ENCODE measurements at places on chromosomes 7 and 10.

DNA sequence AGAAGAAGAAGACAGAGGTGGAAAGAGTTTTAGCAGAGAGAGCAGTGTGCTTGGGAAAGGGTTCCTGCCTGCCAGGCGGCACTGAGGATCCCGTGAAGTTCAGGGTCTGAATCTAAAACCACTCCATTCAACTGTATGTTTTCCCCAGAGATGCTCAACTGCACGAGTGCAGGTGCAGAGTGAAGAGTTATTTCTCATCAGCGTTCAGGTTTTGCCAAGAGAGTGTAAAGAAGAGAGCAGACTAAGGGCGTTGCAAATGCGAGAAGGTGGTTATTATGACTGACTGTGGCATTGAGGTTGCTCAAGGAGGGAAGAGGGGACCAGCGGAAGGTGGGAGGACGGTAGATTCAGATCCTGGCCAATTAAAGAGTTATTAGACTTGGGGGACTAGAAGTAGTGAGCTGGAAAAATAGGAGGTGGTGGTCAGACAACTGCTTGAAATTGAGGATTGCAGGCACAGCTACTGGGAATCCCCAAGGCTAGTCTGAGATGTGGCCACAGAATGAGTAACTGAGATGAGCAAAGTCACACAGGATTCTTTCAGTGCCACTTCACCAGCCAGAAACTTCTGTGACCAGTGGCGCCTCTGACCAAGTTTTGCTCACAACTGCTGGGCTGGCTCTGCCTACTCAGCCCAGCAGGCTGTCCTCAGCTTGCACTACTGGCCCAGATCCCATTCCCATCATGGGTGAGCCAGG lies 29.1 kb downstream of the STRA8 start:
- no peak for DNase-seq

DNA sequence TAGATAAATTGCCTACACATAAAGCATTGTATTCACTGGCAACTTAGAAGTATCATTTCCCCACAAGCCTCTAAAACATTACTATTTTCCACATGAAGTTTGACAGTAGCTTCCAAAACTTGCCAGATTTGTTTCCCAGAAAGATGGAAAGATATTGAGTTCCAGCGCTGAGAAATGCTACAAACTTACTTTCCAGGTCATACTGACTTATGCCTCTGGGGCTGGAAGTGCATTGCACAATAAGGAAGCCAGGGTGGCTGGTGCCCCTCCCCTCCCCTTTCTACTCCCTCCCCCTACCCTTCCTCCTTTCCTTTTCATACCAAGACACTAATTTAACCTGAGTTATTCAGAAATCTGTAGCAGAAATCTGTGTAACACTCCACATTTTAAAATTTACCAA lies 212.6 kb downstream of the WDR37 start:
- no peak for DNase-seq

GRCh38 chr10:52481986-52482555 lies 168.0 kb downstream of the DKK1 start:
- DNase-seq = no peak

GRCh38 chr10:76543655-76544054 lies 1094.0 kb downstream of the KCNMA1 start:
- no peak for DNase-seq

GRCh38 chr7:84049071-84049836 lies 145.3 kb downstream of the SEMA3A start:
- no peak for DNase-seq
